ENCODE measurements at places on chromosomes 5 and 9.
A peak's percentile ranks its signal among the peaks of the same experiment; 100 is the strongest.

DNA sequence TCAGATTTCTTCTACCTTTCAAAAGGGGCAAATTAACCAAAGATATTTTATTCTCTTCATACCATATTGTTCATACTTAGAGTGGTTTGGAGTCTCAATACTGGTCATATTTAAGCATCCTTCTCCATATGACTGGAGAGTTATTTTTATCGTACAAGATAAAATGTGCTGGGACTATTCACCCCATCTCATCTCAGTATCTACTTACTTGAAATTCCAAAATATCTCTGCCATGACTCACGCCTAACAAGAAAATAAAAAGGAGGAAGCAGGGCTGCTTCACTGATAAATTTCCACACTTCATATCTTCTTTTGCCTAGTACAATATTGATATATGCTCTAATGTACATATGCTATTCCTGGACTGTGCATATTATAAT lies 277.9 kb upstream of the CDH9 start:
- DNase-seq, result no peak

- DNase-seq, result no peak
Measured at GRCh38 chr5:176806137-176806536, 4.2 kb upstream of the UNC5A start.

- DNase-seq, result no peak
Measured at GRCh38 chr5:148956477-148957385, 106.1 kb downstream of the SH3TC2 start.

GRCh38 chr5:132883261-132883834 lies 9.9 kb downstream of the LEAP2 start:
- peak; percentile 68 for DNase-seq

- no peak for DNase-seq
Measured at GRCh38 chr9:35871545-35871944, 1.3 kb upstream of the OR13J1 start.

DNA sequence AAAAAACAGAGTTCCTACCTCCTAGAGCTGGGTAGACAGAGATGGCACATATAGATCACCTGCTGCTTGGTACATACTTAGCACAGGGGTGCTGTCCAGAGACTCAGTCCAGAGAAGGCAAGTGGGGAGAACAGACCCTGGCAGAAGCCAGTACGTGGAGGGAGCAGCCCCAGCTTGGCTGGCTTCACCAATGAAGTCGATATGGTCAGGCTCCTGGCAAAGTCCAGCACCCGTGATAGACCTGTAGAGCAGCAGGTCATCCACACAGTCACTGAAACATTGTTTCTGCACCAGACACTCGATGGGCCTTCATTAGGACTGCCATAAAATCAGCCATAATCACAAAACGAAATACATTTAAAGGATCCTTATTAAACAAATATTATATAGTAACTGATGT lies 45.8 kb downstream of the WHRN start:
- no peak for DNase-seq

DNA sequence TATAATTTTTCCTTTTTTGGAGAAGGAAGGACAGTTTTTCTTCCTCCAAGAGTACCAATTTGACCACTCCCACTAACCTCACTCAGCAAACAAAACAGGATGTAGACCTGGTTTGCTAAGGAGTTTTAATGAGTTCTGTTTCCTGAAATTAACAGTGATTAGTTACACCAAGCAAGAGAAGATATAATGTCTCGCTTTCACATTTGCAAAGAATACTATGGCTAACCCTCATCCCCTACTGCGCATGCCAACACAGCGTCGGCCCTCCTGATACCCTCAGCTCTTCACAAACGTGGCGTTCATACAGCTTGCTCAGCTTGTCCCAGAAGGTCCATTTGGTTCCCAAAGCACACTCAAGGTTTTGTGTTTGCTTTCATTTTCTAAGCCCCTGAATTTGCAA lies 41.9 kb upstream of the IPPK start:
- DNase-seq, result no peak

- peak; percentile 71 for DNase-seq
Measured at GRCh38 chr5:177317959-177318377, 6.3 kb upstream of the MXD3 start.

DNA sequence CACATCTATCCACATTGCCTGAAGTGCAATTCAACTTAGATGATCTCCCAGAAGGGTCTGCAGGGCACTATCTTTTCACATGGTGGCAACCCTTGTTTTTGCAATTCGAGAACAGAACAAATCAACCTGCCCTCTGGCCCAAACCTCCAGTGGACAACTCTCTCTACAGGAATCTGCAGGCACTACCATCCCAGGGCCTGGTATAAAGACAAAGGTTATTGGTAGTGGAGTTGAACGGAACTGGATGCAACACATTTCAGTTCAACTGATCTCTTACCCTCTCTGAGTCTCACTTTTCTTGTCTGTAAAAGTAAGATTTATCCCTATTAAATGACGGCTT lies 153.2 kb upstream of the EGFLAM start:
- no peak for DNase-seq

DNA sequence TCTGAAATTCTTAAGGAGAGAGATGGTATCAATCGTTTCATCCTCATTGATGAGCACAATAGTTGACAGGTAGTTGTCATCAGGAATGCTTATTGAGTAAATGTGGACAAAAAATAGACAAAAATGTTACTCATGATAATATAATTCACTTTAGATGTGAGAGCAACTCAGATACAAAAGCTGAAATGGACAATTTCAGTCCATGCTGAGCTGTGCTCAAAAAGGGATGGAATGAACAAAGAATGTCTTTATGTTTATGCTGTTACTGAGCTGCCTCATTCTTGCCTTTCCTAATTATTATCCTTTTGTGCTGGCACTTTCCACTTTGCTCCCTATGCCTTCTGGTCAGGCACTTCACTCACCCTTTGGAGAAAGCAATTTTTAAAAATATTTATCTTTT lies 49.5 kb downstream of the JAKMIP2 start:
- no peak for DNase-seq

GRCh38 chr9:14993061-14993800 lies 83.0 kb upstream of the FREM1 start:
- peak; percentile 51 for DNase-seq

- DNase-seq, result no peak
Measured at GRCh38 chr9:127417131-127418036, 6.8 kb upstream of the ZNF79 start.

GRCh38 chr5:83715236-83716065 lies 5.2 kb downstream of the HAPLN1 start:
- no peak for DNase-seq

DNA sequence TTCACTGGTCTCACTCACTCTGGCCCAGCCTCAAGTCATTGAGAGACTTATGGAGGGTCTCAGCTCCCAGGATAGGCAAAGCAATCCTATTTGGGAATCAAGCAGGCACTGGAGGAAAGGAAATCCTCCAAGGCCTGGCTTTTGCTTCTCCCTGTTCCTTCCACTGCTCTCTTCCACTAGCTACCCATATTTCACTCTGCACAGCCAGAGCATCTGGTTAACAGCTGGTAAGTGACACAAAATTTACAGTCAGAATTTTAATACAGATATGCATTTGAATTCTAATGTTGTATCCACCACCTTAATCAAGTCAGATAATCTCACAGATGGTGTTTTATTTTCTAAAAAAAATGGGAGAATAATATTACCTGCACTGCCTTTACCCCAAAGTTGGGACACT lies 868 bp upstream of the C1QTNF2 start:
- DNase-seq, result no peak

DNA sequence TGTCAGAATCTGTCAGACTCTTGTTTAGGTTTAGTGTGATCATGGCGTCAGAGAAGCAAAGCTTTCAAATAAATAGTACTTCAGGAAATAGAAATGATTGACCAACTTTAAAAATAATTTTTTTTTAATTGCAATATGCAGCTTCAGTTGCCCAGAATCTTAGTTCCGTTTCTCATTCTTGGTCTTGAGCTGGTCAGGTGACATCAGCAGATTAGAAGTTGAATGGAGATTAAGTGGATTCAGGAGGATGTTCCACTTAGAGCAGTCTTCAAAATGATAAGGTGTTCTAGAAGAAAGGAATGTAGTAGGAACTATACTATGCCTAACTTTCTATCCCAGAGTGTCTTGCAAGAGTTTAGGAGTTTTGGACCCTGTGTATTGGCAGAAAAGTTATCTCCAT lies 30.6 kb downstream of the OTULIN start:
- no peak for DNase-seq

DNA sequence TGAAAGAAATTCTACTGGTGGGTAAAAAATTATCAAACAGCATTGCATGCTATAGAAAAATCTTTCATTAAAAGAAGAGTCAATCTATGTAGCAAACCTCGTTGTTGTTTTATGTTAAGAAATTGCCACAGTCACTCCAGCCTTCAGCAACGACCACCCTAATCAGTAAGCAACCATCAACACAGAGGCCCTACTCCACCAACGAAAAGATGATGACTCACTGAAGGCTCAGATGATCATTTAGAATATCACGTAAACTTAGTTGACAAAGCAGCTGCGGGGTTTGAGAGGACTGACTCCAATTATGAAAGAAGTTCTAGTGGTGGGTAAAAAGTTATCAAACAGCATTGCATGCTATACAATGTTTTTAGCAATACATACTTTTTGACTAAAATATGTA lies 242.6 kb downstream of the DRD1 start:
- no peak for DNase-seq

GRCh38 chr9:136103651-136104487 lies 8.8 kb upstream of the NACC2 start:
- no peak for DNase-seq

DNA sequence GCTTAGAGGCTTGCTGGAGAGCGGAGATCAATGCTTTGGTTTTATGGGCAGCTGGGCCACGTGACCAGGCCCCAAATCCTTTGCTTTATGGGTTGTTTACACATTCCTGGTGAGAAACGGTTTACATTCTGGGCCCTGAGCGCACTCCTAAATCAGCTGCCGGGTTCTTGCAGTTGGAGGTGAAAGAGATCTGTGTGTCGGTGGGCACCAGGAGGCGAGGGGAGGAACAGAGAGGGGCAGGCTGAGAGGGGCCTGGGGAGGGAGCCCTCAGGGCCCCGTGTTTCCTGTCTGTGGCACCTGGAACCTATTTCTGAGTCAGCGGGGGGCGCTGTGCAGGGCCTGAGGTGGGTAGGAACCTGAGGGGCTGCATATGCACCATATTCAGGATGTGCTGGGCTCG lies 63.5 kb upstream of the HAND1 start:
- no peak for DNase-seq

- DNase-seq, result no peak
Measured at GRCh38 chr9:129849901-129850300, 14.6 kb downstream of the USP20 start.

GRCh38 chr5:131496400-131496713 lies 138.7 kb downstream of the RAPGEF6 start:
- DNase-seq, result no peak

DNA sequence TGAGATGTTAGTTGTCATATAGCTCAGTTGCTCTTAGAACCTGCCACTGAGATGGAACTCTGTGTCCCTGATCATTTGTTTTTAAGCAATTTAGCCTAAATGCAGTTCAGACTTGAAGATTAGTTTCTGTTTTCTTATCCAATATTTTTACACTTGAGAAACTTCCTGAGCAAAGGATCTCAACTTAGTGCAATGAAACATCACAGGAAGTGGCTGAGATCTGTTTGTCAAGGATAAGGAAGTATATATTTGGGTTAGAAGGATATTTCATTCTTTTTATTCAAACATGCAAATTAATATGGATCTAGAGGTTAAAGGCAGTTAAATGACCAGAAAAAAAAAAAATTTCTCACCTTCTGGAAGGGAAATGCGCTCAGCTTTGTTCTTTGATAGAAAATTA lies 19.7 kb upstream of the F2R start:
- no peak for DNase-seq

- DNase-seq, result peak; percentile 89
Measured at GRCh38 chr9:113520109-113520642, 56.6 kb downstream of the RGS3 start.
